BJ (cell line): ENCODE measurements at places on chromosomes 5 and 9.

DNA sequence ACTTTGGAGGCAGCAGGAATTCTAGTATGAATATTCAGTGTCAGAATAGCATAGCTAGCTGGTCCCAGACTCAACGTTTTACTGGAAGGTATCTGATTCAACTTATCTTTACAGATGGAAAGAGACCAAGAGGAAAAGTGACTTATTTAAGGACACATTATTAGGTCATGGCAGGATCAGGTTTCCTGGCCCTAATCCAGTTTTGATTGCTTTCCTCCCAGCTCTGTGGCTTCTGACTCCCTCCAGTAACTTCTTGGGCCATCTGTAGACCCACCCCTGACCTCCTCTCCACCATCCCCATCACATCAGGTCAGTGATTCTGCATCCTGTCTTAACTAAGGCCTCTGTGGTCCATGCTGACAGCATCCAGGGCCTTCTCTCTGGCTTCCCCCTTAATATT is 38.4 kb downstream of the SH3TC2 start:
- DNase-seq, result no peak

GRCh38 chr9:134379831-134380365 is 53.6 kb downstream of the RXRA start:
- DNase-seq, result no peak

DNA sequence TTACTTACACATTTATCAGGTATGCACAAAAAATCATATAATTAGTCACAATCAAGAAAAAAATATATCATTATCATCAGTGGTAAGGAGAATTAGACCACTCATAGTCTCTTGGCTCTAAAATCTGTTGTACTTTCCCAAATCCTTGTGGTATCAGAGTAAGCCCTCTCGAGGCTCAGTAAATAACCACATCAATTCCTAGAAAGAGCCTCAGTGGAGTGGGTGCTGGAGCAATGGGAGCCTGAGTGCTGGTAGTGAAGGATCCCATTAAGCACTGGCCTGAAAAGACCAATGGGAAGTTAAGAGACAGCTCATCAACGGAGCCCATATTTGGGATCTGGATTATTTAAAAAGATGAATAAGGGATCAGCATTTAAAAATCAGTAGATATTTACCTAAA is 130.3 kb upstream of the EFNA5 start:
- no peak for DNase-seq

- DNase-seq, result no peak
These were observed 35.9 kb downstream of the ZNF618 start for GRCh38 chr9:113911850-113912557.

DNA sequence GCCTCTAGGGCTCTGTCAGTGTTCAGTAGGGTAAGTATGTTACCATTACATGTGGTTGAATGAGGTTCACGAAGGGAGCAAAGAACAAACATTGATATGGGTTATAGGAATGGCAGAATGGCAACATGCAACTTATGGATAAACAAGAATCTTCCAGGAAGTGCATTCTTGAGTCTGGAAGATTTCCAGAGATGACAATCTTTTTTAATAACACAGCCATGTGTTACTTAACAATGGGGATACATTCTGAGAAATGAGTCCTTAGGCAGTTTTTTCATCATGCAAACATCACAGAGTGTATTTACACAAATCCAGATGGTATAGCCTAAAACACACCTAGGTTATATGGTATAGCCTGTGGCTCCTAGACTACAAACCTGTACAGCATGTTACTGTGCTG is 9.1 kb upstream of the SLC28A3 start:
- no peak for DNase-seq

DNA sequence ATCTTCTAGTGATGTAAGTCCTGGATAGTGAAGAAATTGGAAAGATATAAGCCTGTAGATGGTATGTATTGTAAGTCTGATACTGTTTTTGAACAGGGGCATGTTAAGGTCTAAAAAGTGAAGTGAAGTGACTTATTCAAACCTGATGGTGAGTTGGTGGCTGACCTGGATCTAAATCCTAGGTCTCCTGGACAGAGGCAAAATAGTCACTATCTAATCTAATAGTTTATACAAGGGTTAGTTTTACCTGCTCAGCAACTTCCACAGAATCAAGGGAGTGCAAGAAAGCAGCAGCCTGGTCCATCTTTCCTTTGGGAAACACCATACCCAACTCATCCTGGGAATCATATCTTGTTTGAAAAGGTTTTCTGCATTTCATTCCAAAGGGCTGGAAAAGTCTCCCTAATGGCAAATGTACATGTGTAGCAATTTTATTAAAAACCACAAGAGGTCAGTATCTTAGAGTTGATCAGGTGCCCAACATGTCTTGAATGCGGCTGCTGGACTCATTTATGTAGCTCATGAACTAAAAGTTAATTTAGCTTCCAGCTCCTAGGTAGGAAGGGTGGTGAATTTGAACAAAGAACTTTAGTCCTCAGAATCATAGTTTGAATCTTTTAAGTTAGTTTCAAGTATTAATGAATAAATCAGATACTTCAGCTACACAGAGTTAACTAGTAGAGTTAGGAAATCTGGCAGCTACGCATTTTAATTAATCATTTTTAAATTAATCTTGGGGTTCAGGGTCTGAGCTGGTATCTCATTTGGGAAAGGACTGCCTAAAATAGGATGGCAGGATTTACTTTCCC is 26.0 kb downstream of the SKP2 start:
- DNase-seq, result no peak
